ENCODE measurements at places on chromosomes 4 and X.

DNA sequence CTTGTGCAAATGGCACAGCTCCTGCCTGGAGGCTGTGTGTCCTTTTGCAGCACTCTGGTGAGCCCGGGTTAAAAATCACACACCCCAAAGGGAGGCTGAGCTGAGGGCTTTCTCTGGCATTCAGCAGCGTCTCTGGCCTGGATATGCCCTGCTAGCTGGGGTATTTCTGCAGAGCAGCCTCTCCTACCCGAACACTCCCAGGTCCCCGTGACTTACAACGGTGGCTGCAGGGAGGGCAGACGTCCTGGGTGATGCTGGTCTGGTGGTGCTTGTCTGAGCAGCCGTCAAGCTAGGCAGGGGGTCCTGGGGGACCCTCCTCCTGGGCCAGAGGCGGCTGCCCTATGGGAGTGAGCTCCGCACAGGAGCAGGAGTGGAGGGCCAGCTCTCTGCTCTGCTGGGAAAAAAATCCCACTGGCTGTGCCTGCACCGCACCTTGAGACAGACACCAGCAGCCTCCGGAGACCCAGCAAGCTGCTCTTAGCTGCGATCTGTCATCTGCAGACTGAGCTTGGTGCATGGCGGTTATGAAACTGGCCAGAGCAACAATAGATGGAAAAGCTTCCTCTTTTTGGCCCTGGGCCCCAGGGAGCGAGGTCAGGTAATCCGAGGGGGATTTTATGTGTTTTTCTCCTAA, 41.3 kb upstream of the ASMTL start:
- no peak for DNase-seq

- no peak for DNase-seq
Observed at GRCh38 chrX:71256856-71257255, 2.9 kb upstream of the ZMYM3 start.

DNA sequence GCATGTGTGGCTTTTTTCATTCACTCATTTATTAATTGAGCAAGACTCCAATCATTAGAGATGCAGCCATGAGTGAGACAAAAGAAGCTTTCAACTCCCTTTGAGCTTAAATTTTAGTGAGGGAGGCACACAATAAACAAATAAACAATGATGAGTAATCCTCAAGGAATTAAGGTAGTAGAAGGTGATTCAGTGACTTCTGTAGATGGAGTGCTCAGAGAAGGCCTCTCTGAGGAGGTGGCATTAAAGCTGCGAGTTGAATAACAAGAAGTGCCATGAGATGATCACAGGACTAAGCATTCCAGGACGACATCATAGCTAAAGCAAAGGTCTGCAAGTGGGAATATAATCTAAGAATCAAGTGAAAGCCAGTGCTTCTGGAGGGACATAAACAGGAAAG, 77.6 kb downstream of the NWD2 start:
- no peak for DNase-seq

GRCh38 chr4:69649207-69649606, 3.8 kb downstream of the UGT2A1 start:
- no peak for DNase-seq

DNA sequence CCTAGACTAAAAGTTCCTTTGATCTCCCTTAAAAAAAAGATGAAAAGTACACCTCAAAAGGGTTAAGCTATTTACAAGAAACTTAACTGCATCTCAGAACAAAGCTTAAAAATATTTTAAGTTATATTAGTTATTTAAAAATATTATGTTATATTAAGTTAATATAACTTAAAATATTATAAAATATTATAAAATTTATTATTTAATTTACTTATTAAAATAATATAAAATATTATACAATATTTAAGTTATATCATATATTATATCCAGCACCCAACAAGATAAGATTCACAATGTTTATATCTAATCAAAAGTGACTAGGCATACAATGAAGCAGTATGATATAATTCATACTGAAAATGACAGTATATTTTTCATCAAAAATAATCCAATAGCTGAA, 296.9 kb downstream of the DCHS2 start:
- DNase-seq = no peak

DNA sequence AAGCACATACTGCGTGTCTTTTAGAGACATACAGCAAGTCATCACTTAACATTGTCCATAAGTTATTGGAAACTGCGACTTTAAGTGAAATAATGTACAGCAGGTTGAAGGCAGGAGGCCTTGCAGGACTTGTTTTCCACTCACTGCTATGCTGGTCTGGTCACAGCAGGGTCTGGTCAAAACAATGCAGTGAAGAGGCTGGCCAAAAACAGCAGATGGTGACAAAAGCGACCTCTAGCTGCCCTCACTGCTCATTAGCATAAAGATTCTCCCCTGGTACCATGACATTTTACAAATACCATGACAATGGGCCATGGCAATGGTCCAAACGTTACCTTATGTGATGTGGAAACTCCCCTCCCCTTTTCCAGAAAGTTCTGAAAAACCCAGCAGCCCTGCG, 1283.6 kb downstream of the FSTL5 start:
- no peak for DNase-seq

- DNase-seq = peak; percentile 12
Observed at GRCh38 chr4:146278986-146279385, 64.6 kb downstream of the REELD1 start.

DNA sequence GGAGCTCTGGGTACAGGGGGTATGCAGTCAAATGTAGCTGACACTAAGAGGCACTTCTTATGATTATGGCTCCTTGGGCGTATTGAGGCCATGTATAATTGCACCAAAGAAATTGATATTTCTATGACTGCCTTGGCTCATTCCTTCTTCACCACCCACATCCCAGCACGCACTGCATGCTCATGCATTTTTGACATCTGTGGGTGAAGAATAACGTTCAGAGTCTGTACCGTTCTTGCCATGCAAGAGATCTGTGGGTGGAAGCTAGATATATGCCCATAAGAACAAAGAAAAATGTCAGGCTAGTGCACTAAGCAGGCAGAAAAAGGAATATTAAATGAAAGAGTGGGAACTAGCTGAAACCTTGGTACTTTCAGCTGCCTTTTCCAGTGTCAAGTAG, 93.4 kb downstream of the EMCN start:
- no peak for DNase-seq
